ENCODE measurements at places on chromosomes 6 and 20.

DNA sequence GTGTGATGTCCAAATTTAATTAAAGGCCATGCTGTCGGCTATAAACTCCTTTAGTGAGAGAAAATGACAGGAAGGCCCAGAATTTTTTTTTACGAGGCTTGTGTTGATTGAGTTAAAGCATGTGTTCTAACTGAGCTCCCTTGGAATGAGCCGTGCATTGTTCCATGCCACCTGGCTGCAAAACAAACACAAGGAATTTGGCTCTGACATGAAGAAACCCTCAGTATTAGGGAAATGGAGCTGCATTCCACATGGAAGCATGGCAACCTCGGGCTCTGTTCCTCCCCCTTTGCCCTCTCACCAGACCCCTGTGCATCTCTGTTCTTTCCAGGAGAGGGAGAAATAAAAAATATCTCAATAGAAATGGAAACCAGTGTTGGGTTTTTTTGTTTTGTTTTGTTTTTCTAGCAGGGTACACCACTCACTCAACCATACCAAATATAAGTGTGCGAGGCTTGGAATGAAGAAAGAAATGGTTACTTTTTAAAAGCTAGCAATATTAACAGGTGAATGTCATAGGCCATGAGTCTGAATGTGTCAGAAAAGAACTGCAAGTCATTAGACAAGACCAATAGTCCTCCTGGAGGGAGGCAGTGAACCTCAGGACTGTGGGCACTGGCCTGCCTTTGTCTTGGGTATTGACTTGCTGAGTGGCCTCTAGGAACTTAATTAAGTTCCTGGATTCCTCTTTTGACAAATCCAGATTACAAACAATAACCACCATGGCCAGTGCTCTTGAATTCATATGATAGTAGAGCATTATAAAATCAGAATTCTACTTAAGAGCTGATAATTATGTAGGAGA lies 935.1 kb downstream of the KIF16B start:
- DNase-seq = no peak

GRCh38 chr20:21559305-21559704 lies 45.4 kb upstream of the NKX2-2 start:
- DNase-seq = no peak

DNA sequence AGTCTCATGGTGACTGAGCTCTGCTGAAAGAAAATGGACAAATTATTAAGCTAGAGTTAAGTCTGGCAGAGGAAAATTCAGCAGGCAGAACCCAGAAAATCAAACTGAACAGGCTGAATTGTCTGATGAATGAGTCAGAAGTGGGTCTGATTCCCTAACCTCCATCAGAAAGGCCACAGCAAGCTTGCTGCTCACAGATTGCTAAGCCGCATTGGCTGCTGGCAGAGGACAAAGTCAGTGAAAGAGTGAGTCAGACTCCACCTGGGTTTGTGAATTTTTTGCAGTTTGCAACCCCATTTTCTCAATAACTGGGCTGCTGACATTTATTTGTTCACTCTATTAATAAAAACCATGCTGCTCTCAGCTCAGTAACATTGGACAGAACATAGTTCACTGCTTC lies 191.3 kb downstream of the EPM2A start:
- no peak for DNase-seq

DNA sequence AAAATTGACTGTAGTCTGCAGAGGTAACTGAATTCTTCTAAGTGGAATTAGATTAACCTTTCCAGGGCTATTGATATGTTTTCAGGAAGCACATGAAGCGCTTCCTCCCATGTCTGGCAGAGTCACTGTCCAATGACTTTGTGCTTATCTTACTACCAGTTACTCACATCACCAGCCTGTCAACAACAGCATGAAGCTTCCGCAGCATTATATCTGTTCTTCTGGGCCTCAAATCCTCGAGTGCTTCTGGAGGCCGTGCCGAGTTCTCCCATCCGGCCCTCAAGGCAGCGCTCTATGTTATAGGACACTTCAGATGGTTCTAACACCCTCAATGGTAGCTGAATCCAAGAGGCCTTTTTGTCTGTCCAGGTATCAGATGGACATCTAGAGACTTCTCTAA lies 33.2 kb downstream of the PSMG4 start:
- DNase-seq = no peak

GRCh38 chr20:8394308-8394945 lies 262.4 kb downstream of the PLCB1 start:
- DNase-seq = no peak

DNA sequence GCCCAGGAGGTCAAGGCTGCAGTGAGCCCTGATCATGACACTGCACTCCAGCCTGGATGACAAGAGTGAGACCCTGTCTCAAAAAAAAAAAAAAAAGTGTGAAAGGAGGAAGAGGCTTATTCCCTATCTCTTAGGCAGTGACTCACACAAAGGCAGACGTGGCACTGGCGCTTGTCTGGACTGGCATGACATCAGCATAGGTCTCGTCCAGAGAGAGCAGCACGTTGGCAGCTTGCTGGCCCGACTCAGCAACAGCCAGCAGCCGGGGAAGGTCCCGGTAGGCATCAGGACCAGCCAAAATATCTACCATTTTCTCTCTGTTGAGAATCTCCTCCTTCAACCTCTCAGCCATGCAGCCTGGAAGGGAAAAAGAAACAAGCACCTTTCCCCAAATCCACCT lies 14.1 kb downstream of the CDK5RAP1 start:
- DNase-seq = no peak

Data from stimulated activated CD4-positive, alpha-beta T cell treated with anti-CD3 and anti-CD28 coated beads, Interleukin-2, amount 100 ng/mL, for 48 hours (primary cell).